ENCODE measurements at places on chromosomes 5 and 9.

- no peak for DNase-seq
Observed at GRCh38 chr5:121873409-121873808, 21.7 kb downstream of the FTMT start.

DNA sequence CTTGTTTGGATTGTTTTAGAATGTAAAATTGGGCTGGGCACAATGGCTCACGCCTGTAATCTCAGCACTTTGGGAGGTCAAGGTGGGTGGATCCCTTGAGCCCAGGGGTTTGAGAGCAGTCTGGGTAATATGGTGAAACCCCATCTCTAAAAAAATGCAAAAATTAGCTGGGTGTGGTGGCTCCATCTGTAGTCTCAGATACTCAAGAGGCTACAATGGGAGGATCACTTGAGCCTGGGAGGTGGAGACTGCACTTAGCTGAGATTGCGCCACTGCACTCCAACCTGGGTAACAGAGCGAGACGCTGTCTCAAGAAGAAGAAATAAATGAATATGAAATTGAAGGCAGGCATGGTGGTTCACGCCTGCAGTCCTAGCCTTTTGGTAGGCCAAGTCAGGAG is 21.3 kb downstream of the MAML1 start:
- no peak for DNase-seq

GRCh38 chr9:134403682-134404301 is 77.5 kb downstream of the RXRA start:
- DNase-seq = no peak

- DNase-seq = peak; percentile 13
Observed at GRCh38 chr5:90434116-90434714, 24.7 kb upstream of the CETN3 start.

GRCh38 chr5:169778622-169779596 is 141.8 kb downstream of the DOCK2 start:
- DNase-seq = no peak

GRCh38 chr5:94480486-94480885 is 137.9 kb downstream of the KIAA0825 start:
- no peak for DNase-seq

DNA sequence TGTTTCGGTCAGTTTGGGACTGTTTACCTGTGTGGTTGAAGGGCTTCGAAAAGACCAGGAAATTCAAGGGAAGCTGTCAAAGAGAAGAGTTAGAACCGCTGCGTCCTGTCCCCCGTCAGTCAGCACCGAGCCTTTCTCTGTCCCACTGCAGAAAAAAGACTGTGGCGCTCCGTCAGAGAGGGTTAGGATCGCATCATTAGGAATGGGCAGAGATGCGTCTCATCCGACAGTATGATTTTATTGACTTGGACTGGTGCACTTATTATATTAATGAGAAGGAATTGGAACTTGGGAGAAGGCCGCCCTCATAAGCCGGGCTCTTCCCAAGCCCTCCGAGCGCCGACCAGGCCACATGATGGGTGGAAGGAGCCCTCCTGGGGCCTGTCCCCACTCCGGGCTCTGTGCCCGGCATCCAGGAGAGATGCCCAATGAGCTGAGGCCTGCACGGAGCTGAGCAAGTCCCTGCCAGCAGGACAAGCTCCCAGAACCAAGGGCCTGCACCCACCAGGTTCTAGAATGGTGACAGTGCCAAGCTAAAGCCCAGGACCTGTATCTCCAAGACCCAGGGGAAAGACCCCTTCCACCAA is 71.5 kb downstream of the NEK6 start:
- DNase-seq = no peak

DNA sequence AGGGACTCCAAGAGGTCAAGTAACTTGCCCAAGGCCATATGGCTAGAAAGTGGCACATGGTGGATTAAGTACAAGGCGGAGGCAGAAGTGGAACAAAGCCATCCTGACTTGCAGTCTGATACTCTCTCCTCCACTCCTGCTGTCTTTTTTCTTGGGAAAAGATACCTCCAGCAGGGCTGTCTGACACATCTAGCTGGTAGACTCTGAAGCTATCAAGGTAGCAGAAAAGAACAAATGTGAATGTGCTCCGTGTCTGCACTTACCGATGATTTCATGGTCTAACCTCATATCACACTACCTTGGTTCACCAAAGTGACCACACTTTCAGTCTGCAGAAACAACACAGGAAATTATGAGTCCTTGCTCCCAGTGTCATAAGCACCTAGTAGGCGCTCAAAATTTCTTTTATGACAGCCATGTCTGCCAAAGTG is 284.8 kb downstream of the CRB2 start:
- DNase-seq = no peak

- no peak for DNase-seq
Observed at GRCh38 chr5:73911761-73912393, 285.9 kb downstream of the ARHGEF28 start.
